HuH-7.5 (cell line): ENCODE measurements at places on chromosomes 3 and 15.

DNA sequence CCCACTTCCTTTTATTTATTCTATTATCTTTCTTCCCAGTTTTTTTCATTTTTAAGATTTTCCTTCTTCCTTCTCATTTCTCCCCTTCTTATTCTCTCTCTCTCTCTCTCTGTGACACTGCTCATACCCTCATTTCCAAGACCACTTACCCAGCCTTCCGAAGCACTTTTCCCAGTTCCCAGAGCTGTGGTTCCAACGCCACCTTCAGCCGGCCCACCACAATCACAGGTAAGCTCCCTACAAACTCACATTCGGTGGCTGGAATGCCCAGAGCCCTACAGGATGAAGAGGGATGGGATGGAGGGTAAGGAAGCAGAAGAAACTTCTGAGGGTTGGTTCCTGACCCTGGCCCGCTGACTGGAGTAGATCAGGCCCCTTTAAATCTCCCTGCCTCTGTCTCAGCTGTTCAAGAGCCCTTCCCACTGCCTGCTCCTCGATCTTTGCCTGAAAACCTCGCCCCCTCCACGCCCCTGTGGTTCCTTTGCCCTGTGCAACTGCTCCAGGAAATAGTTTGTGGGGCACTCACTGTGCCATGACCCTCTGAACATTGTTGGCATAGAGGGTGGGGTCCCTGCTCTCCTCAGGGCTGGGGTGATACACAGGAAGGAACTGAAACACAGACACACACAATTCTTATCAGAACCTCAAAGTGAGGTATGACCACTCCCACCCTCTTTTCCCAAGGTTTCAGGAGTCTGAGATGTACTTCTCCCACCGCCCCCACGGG is 4.8 kb downstream of the LPCAT4 start:
- DNase-seq = no peak

DNA sequence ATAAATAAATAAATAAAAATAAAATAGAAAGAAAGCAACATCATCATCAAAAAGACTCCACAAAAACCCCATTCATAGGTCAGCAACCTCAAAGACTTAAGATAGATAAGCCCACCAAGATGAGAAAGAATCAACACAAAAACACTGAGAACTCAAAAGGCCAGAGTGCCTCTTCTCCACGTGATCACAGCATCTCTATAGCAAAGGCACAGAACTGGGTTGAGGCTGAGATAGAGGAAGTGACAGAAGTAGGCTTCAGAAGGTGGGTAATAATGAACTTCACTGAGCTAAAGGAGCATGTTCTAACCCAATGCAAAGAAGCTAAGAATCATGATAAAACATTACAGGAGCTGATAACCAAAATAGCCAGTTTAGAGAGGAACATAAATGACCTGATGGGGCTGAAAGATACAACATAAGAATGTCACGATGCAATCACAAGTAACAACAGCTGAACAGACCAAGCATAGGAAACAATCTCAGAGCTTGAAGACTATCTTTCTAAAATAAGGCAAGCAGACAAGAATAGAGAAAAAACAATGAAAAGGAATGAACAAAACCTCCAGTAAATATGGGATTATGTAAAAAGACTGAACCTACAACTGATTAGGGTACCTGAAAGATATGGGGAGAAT is 26.4 kb downstream of the GNB5 start:
- no peak for DNase-seq

DNA sequence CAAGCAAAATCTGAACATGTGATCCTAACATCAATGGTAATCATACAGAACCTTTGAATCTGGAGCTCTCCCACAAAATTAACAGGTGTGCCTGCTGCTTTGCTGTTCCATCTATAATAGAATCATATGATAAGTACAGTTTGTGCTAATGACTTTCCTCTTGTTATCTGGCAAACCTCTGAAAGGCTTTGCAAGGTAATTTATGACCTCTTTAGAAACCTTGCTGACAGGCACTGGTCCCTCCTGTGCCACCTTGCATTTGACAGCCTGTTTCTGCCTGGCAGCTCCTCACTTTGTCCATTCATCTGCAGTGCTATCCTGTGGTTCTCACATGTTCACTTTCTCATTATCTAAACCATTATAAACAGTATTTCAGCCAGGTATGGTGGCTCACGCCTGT is 10.2 kb upstream of the HTR3C start:
- DNase-seq = no peak

DNA sequence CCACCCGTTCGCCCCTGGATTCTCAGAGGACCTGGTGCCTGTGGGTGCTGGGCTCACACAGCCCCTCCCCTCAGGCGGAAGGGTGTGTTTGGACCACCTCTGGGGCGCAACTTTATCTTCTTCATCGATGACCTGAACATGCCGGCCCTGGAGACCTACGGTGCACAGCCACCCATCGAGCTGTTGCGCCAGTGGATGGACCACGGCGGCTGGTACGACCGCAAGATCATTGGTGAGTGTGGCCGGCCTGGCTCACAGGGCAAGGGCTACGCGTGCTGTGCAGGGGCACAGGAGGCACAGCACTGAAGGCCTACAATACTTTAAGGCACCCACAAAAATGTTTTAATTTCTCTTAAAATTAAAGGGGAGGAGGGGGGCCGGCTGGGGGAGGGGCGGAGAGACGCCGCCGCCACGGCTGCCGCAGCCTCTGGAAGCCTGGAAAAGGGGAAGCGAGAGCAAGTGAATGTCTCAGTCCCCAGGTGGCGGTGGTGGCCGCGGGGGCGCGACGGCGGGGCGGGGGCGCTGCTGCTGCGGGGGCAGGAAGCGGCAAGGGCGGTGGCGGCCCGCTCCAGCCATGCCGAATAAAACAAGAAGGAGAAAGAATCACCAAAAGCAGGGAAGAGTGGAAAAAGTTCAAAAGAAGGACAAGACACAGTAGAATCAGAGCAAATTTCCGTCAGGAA is 56.8 kb downstream of the DNAH1 start:
- DNase-seq = no peak

DNA sequence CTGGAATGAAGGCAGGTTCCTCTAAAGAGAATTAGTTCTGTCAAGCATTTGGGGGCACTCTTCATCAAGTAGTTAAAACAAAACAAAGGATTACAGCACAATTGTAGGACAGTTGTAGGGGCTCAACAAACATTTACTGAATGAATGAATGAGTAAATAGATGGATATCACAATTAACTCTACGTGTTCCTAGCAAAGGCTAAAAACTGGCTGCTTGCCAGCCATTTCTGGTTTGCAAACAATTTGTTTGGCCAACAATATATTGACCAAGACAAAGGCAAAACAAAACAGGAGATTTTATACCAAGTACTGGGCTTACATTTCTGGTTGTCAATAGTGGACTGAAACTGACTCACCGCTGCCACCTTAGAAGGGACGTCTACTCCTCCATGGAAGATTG is 116.8 kb downstream of the ZNF280D start:
- DNase-seq = no peak

- no peak for DNase-seq
Measured at GRCh38 chr3:78725703-78726246, 1042.0 kb downstream of the ROBO1 start.

GRCh38 chr3:115099986-115100571 is 47.0 kb downstream of the ZBTB20 start:
- DNase-seq = no peak

GRCh38 chr3:190701096-190701532 is 161.4 kb downstream of the GMNC start:
- peak; percentile 19 for DNase-seq

- DNase-seq = no peak
Measured at GRCh38 chr3:124676236-124676635, 54.0 kb upstream of the UMPS start.

DNA sequence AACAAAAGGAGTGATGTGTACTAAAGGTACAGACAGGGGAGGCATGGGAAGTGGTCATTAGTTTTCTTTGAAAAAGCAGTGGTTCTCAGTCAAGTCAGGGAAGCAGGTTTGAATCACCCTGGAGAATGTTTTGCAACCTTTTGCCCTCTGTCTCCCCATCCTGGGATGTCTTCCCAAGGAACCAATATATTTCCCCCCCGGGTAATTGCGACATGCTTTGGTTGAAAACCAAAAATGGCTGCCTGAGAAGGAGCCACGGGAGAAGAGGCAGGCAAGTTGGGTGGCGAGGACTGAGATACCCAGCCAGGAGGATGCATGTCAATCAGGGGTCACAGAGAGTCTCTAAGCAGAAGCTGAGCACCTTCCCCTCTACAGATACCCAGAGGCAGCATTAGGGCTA is 20.2 kb upstream of the PPP1R2 start:
- DNase-seq = no peak

DNA sequence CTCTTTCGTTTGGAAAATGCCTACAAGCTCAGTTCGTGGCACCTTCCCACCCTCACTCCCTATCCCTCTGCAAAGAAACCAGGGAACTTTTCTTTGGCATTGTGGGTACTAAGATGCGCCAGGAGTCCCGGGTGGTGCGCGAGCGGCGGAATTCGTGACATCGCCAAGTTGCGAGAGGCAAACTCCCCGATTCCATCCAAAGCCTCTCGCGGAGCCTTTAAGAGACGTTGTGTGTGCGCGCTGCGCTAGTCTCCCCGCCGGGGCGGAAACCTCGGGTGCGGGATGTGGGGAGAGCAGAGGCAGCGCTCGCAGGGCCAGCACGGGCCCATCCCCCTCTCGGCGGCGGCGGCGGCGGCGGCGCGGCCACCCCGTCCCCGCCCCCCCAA is 443 bp upstream of the NR2F2 start:
- DNase-seq = no peak

- no peak for DNase-seq
Measured at GRCh38 chr15:82081914-82082762, 36.3 kb upstream of the MEX3B start.

DNA sequence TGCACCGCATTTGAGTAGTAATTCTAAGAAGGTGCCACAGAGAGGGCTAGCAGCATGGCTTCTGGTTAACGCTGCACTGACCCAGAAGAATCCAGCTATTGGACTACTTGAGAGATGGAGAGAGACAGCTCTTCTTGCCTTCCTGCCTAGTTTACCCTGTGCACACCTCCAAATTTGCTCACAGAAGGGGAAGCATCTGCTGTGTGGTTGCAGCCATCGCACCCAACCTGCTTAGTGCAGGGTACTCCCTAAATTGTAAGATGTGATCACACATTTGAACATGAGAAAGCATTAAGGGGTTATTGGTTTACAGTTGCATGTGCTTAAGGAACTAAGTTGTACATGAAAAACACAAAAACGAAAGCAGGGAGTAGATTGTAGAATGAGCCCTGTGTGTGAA is 122.1 kb downstream of the FOXB1 start:
- no peak for DNase-seq

DNA sequence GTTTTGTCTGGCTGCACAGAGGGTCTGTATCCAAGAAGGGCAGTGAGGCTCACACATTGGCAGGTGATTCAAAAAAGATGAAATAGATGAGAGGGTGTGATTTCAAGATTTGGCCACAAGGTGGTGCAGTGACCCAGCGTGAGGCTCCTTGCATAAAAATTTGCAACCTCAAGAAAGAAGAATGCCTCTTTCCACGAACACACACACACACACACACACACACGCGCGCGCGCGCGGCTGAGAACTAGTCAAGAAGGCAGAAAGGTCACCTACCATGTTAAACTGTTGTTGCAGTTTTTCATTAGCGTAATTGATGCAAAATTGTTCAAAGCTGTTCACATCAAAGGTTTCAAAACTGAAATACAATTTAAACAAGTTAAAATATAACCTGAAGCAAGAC is 39.2 kb downstream of the MYO5C start:
- peak; percentile 63 for DNase-seq

- DNase-seq = no peak
Measured at GRCh38 chr3:346186-346585, 149.6 kb downstream of the CHL1 start.

DNA sequence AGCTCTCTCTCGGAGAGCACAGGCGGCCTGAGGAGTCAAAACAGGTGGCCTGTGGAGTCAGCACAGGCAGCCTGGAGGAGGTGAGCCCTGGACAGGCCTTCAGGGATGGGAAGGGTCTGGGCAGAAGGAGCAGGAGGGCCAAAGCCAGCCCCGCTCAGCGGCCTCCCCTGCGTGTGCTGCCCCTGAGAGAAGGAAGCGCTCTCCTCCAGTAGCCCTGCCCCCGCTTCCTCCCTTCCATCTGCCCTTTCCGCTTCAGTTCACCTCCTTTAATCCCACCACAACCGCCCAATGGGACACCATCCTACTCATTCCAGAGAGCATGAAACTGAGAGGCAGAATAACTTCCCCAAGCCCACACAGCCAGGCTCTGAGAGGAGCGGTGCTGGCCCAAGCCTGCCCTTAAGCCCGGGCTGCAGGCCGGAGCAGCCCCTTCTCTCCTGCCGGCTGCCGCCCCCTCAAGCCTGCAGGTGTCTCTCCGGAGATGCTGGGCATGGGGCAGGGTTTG is 3.2 kb upstream of the NR2E3 start:
- no peak for DNase-seq

DNA sequence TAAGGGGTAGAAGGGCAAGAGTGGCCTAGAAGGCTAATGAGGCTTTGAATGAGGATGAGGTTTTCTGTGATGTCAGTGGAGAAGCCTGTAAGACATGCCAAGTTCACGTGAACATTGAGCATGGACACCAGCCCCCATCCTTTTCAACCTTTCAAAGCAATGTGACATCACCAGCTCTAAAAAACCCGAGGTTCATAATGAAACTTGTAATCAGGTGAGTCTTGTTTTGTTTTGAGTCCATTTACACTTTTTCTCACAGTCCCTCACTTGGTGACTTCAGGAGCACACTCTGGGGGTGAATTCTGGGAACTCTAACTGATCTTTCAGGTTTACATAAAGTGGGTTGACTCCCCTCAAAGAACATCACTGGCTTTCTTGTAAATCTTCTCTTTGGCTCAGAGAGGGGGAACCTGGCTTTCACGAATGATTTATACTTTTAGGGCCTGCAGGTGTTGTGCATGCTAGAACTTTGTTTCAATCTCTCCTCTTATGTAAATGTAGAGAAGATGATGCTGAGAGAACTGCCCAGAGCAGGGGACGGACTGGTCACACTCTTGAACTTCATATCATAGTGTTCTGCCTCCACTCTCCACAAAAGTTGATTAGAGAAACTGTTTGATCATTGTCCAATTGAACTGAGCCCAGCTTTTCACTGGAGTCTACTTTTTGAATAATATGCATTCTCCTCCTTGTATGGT is 224.7 kb upstream of the SATB1 start:
- no peak for DNase-seq

- DNase-seq = no peak
Measured at GRCh38 chr3:181567311-181568075, 144.2 kb upstream of the SOX2 start.

- DNase-seq = no peak
Measured at GRCh38 chr3:160130950-160131349, 94.3 kb upstream of the C3orf80 start.

DNA sequence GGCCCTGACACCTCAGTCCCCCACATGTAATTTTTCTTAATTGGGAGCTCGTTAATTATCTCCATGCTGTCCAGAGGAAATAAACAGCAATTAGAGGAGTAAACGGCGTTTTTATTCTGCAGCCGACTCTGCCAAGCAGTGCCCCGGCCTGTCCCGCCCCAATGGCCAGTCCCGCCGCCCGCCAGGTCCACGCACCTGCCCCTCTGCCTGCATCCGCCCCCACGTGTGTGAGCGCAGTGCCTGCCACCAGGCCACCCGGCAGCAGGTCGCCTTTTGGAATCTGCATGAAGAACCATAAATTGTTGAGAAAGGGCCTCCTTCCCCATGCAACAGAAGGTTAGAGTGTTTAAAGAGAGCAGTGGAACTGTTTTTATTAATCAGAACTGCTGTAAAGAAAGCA is 87.5 kb upstream of the LINGO1 start:
- no peak for DNase-seq

- DNase-seq = no peak
Measured at GRCh38 chr15:77608774-77609173, 23.9 kb downstream of the LINGO1 start.
